ENCODE measurements at places on chromosomes 12 and 14.

- peak; percentile 90 for DNase-seq
These were observed 141.6 kb downstream of the ITPR2 start for GRCh38 chr12:26691234-26691970.

GRCh38 chr12:44847888-44848702 lies 28.0 kb downstream of the NELL2 start:
- no peak for DNase-seq

DNA sequence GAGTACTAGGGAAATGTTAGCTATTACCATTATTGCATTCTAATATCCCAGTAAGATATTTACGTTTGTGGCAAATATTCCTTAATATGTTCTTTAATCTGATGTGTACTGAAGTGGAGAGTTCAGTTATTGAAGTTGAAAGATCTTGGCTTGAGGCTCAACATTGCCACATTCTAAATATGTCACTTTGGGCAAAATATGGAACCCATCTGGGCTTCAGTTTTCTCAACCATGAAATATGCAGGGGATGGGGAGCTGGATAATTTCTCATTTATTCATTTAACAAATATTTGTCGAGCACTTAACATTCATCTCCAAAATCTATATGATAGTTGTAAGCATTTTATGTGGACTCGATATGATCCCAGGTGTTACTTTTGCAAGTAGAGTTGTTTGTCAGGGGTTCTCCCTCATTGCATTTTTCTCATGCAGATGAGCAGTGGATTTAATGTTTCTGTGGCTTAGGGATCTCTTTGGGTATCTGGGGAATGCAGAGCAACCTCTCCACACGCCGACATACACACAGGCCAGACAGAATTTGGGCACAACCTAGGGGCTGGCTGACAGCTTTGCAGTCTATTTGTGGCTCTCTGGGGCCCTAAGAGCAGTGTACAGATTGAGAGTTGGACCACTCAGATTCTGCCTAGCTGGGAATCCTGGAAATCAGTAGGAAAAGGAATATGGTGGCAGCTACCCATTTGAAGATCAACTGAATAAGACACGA lies 26.6 kb upstream of the APPL2 start:
- DNase-seq = no peak

DNA sequence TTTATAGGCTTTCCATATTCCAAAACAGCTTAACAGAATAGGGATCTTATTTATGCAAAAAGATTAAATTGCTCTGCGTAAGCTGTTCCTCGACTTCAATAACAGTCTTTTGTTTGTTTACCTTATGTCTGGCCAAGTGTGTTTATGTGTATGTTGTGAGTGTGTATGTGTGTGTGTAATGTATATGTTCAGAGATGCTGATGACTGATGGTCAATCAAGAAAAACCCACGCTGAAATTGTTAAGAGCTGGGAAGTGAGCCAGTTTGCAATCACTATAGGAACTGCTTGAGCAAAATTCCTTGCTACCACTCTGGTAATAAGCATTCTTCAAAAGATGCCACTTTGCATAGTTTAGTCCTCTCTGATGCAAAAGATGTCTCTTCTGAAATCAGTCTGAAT lies 59.6 kb downstream of the PRKD1 start:
- DNase-seq = no peak

DNA sequence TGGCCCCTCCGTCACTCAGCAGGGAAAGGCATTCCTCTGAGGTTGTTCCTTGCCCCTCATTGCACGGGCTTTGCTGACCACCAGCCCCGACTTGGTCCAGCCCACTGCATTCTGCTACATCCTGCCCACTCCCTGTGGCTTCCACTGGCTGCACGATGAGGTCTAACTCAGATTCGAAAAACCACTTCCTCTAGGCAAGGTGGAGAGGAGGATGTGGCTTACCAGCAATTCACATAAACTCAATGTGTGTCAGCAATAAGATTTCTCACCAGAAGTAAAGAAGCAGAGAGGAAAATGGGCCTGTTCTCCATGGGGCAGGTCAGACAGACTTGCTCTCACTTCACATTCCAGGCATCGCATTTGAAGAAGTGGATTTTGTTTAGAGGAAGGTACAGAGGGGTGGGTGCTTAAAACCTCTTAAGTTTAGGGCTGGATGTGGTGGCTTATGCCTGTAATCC lies 14.7 kb downstream of the GPR68 start:
- peak; percentile 42 for DNase-seq

DNA sequence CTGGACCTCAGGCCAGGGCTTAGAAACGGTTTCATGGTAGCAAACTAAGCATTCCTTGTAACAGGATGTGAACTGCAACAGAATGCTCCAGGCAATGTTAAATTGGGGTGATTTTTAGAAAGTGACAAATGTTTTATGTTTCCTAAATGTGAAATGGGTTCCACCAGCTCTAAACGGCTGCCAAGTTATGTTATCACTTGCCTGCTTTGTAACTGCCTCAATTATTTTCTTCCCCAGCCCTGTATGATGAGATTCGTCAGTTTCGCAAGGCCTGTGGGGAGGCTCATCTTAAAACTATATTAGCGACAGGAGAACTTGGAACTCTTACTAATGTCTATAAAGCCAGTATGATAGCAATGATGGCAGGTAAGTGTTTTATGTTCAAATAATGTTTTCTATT lies 70.9 kb downstream of the DERA start:
- DNase-seq = no peak

DNA sequence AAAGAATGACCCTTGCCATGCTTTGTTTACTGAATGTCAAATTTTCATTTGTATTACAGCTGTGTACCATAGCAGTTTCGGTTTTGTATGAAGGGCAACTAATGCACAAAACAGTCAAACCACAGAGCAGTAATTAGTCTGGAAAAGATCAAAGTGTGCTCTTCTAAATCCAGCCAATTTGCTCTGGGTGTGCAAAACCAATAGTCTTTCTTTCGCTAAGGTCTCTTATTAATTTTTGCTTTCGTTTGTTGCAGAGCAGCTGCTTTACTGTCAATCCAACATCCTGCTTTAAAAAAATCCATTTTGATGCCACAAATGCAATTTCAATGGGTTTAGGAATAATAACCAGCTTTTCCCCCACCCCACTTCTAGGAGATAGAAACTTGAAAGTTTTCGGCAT lies 114.2 kb downstream of the BRMS1L start:
- DNase-seq = no peak

DNA sequence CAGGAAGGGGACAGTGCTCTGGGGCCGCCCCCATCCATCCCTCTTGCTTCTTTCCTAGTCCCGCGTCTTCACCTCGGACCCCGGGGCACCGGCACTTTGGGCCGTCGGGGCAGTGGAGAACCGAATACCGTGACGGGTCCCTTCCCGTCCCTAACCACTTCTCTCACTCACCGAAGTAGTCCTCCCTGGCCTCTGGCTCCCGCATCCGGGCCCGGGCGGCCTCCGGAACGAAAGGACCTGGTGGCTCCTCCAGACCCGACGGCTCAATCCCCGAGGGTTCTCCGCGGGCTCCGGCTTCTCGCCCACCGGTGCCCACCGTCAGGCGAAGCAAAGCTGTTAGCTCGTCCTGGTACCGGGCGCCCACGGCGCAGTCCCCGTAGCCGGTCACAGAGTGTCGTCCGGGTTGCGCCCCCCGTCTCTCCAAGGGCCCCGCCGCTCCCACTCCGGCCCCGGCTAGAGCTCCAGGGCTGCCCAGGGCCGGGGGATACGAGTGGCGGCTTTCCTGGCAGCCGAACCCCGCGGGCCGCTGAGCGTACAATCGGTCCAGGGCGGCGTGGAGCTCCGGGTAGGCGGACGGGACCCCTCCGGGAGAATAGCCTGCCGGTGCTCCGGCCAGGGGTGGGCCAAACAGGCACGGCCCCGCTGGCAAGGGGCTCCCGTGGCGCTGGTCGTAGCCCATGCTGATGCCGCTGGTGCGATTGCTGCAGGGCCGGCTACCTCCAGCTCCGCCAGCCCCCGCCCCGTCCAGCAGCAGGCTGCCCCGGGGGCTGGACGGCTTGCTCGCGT lies 1.1 kb downstream of the AJUBA start:
- DNase-seq = no peak

- DNase-seq = no peak
These were observed 196.3 kb downstream of the TSPAN9 start for GRCh38 chr12:3273409-3273853.

GRCh38 chr12:79400481-79400880 lies 290.3 kb downstream of the PAWR start:
- DNase-seq = no peak

DNA sequence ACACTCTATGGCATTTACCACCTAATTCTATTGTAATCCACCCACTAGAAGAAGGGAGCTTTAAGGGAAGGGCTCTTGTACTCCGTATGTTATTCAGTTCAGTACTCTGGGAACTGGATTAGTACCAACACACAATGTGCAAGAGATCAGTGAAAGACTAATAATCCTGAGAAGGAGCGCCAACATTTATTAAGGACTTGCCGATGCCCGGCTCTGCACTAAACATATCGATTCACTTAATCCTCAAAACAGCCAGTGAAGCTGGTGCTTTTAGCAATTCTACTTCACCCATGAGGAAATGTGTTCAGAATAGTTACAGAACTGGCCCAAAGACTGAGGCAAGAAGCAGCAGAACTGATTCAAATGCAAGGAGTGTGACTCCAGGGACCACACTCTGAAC lies 80.9 kb downstream of the RPS6KA5 start:
- DNase-seq = no peak

DNA sequence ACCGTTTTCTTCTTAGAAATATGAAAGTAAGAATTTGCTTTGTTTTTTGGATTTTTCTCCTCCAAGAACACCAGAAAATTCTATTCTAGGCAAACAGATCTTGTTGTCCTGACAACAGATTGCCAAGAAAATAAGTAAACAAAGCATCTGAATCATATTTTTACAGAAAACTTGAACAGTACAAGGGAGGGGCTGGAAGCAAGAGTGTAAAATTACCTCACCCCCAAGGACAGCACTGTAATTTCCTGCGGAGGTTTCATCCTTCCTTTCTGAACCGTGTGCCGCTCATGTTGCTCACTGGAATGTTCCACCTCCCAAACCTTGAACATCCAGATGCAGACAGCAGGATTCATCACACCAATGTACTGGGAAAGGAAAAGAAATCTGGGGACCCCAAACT lies 5.4 kb upstream of the CAMKK2 start:
- no peak for DNase-seq

DNA sequence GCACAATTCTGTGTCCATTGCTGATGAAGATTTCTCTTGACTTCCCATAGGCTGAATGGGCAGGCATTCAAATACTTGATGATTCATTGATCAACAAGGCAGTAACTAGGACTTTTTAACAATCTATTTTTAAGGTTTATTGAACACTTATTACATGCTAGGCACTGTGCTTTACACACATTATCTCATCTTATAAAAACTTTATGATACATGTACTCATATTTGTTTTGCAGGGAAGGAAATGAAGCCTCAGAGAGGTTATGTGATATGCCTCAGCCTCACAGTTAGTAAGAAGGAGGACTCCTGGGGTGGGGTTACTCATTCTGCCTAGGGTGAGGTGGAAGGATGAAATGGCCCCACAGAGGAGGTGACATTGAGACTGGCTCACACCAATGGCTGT lies 12.9 kb upstream of the EMP1 start:
- DNase-seq = no peak

DNA sequence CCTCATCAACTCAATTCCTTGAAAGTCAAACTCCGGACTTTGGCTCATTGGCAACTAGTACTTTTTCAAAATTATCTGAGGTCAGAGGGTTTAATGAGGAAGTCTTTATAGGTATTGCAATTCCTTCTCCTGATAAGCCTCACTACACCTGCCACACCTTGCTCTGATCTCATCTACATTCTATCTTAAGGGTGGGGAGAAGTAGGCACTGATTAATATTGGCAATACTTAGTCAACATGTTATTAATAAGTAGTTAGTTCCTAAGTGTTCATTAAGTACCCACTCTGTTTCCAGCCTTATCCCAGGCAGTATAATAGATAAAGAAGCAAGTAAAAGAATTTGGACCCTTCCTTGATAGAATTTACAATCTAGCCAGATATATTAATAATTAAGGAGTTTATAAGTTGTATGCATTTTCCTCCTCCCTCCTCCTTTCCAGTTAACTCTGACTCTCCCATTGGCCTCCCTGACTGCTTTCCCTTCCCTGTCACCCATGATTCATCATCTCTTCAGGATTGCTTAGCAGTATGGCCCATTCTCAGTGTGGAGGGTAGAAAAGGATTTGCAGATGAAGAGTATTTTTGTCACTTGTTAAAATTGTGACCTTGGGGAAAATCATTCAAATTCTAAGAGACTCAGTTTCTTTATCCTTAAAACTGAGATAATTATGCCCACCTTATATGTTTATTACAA lies 231.0 kb upstream of the ATP2B1 start:
- no peak for DNase-seq

DNA sequence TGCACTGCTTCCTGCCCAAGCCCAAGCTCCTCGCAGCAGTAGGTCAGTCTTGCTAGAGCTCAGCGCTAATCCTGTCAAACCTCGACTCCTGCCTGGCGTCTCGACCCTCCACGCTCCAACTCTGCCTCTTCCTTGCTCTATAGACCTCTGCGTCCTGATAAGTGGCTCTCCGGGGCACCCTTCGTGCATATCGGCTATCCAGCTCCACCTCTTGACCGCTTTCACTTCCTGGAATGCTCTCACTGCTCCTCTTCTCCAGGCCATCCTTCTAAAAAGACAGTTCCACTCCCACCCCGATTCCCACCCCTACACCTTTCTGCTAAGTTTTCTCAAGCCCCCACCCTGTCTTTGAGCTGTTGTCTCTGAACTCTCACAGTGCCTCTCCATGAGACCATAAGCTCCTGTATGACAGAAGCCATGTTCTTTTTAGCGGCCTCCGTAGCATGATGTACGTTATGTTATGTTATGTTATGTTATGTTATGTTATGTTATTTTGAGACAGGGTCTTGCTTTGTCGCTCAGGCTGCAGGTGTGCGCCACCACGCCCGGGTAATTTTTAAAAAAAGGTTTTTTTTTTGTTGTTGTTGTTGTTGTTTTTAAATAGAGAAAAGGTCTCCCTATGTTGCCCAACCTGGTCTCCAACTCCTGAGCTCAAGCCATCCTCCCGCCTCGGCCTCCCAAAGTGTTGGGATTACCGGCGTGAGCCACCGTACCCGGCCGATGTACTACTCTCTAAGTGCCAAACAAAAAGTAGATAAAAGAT lies 601 bp downstream of the COX14 start:
- DNase-seq = no peak

- DNase-seq = no peak
These were observed 678.5 kb upstream of the TBX3 start for GRCh38 chr12:115362339-115362976.

DNA sequence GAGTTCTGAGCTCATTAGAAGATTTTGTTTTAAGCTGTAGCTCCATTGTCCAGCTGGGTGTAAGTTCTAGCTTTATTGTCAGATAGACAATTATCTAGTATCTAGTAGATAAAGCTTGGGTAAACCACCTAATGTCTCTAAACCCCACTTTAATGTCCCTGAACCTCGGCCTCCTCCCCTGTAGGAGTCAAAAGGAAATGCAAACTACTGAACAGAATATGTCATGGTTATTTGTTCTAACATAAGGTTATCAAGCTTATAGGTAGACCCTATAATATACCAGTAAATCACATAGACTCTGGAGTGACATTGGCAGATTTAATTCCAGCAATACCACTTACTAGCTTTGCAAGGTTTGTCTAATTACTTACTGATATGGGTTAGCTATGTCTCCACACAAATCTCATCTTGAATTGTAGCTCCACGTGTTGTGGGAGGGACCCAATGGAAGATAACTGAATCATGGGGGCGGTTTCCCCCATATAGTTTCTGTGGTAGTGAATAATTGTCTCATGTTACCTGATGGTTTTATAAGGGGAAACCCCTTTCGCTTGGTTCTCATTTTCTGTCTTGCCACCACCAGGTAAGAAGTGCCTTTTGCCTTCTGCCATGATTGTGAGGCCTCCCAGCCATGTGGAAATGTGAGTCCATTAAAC lies 29.4 kb downstream of the BCAT1 start:
- no peak for DNase-seq

GRCh38 chr12:107657133-107657532 lies 28.5 kb upstream of the PWP1 start:
- DNase-seq = no peak

GRCh38 chr14:78327426-78328221 lies 157.5 kb downstream of the NRXN3 start:
- DNase-seq = no peak
